RKO (cell line): ENCODE measurements at places on chromosomes 7 and 10.

DNA sequence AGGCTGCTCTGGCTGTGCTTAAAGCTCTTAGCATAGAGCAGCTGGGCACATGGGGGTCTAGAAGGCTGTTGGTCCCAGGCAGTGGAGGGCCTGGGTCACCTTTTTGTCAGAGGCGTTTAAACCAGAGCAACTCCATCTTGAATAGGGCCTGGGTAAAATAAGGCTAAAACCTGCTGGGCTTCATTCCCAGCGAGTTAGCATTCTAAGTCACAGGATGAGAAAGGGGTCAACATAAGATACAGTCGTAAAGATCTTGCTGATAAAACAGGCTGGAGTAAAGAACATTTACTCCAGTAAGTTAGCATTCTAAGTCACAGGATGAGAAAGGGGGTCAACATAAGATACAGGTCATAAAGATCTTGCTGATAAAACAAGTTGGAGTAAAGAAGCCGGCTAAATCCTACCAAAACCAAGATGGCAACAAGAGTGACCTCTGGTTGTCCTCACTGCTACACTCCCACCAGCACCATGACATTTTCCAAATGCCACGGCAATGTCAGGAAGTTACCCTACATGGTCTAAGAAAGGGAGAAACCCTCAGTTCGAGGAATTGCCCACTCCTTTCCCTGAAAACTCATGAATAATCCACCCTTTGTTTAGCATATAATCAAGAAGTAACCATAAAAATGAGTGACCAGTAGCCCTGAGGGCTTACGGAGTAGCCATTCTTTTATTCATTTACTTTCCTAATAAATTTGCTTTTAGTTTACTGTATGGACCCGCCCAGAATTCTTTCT, 96.8 kb upstream of the PCBD1 start:
- DNase-seq, result no peak

- DNase-seq, result no peak
Measured at GRCh38 chr7:112226701-112227276, 20.3 kb downstream of the ZNF277 start.

DNA sequence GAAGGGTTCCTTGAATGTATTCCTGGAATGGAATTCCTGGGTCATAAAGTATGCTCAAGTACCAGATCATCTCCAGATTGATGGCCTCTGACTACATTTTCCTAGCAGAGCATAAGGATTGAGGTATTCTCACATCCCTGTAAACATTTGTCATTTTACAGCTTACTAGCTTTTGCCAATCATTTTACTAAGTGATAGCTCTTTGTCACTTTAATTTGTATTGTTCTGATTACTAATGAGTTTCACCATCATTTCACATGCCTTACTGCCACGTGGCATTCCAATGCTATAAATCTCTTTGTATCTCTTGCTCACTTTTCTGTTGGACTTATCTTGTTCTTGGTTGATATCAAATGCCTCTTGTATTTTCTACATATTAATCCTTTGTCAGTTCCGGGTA, 68.6 kb upstream of the CACNB2 start:
- DNase-seq, result peak; percentile 38

DNA sequence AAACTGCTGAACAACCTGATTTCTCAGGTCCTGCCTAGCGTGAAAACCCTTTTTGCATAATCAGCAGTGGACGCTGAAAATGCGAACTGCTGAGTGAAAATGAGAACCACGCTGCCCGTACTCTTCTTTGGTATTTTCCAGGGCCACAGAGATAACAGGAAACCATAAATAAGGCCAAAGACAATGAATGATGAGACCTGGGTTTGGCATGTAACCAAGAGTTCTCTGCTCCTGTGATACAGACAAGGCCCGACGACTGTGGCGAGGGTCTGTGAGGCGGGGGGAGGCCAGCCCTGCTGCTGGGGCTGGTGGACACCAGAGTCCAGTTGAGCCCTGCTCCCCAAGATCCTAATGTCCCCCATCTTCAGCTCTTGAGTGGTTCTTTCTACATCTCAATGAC, 236.0 kb downstream of the WDR11 start:
- no peak for DNase-seq

DNA sequence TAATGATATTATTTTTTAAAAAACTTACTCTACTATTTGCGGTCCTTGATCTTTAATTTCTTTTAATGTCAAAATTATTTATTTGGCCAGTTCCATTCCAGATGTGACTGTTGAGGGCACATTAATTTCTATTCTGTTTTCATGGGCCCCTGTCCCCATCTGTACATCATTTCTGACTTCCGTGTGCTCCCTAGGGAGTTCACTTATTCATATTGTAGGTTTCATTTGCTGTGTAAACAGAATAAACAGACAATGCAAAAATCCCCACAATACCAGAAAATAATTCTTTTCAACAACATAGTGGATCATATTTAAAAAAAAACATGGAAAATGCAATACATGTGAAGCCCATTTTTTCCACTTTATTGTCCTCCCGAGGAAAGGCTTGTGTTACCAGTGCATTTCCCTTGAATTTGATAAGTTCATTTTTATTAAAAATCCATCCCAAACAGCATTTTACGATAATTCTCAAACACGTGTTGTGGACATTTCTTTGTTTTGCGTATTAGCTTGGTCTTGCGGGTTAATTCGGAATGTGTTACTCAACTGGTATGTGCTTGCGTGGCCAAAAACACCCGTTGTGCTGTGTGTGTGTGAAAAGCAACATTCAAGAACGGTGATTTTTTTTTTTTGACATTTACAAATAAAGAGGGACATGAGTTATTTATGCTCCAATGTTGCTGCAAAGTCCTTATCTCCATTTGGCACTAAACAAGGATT, 138.4 kb downstream of the MGMT start:
- no peak for DNase-seq

- DNase-seq, result no peak
Measured at GRCh38 chr10:101329341-101330032, 24.5 kb upstream of the BTRC start.

DNA sequence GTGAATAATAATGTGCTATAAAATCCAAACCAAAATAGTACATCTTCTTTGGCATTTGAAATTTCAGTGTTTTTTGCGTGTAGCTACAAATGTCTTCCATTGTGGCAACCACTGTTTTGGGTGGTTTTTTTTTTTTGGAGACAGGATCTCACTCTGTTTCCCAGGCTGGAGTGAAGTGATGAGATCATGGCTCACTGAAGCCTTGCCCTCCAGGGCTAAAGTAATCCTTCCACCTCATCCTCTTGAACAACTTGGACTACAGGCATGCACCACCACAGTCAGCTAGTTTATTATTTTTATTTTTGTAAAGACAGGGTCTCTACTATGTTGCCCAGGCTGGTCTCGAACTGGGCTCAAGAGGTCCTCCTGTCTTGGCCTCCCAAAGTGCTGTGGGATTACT, 455.1 kb downstream of the AUTS2 start:
- no peak for DNase-seq

- no peak for DNase-seq
Measured at GRCh38 chr7:148630078-148630477, 39.5 kb downstream of the C7orf33 start.

- DNase-seq, result peak; percentile 19
Measured at GRCh38 chr10:35453855-35454532, 117.7 kb downstream of the CCNY start.

DNA sequence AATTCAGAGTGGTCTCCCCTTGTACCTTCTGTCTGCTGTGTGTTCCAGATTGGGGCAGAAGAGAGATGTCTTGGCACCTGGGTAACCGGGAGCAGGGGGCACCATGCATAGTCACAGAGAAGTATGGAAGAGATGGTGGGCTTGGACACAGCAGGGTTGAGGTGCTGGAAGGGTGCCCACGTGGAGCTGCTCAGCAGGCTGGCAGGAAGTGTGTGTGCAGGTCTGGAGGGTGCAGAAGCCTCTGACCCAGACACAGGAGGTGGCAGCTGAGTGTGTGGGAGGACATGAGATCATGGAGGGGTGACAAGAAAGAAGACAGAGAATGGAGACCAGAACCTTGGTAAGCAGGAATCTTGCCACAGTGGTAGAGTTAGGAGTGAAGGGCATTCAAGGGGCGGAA, 42.3 kb upstream of the DUSP5 start:
- no peak for DNase-seq

GRCh38 chr7:77466450-77466849, 50.3 kb upstream of the GSAP start:
- no peak for DNase-seq

DNA sequence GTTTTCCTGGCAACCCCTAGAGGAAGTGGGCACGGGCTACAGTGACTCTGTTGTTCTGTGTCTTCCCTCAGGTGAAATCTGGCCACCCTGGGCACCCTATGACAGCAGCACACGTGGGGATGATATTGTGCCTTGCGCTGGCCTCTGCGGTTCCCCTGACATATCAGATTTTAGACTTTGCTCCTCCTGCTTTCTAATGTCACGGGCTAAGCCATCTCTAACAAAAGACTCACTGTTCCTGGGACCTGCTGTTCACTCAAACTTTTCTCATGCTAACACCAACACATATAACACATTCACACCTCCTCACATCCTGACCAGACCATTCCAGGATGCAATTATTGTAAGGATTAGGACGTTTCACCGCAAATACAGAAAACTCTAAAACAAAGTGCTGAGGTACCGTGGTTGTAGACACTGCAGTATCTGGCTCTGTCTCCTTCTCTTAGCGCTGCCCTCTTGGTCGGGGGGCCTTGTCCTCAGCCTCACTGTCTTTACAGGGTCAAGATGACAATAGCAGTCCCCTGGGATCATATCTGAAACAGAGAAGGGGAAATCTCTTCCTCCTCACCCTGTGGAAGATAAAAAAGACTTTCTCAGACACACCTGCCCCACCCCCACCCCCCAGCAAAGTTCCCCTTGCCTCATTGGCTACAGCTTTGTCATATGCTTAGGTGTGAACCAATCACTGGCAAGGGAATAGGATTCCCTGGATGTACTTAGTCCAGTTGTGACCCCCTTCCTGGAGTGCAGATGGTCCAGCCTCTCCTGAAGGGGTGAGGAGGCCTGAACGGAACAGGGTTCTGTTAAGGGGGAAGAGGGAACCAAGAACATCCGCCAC, 14.1 kb downstream of the CHN2 start:
- no peak for DNase-seq

GRCh38 chr7:44972562-44972961, 6.3 kb downstream of the MYO1G start:
- DNase-seq, result no peak

- DNase-seq, result no peak
Measured at GRCh38 chr10:132861116-132861691, 75.3 kb upstream of the NKX6-2 start.

DNA sequence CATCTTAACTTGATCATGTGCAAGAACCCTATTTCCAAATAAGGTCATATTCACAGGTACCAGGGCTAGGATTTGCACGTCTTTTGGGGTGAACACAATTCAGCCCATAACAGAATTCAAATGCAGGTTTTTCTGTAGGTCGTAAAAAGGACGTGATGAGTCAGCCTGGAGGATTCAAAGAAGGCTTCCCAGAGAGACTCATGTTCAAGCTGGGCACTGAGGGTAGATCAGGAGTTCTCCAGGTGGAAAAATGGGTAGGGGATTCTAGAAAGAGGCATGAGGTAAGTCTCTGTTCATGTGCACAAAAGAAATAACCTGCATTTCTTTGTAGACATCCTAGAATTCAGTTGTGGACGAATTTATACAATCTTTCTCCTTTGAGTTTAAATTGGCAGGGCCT, 160.4 kb downstream of the RPS24 start:
- DNase-seq, result no peak

- DNase-seq, result no peak
Measured at GRCh38 chr7:31123726-31124125, 71.6 kb downstream of the ADCYAP1R1 start.

- DNase-seq, result peak; percentile 71
Measured at GRCh38 chr10:9342885-9343570, 1288.5 kb downstream of the GATA3 start.

GRCh38 chr10:114208351-114208750, 29.2 kb downstream of the TDRD1 start:
- no peak for DNase-seq

GRCh38 chr7:132290021-132290420, 286.2 kb downstream of the PLXNA4 start:
- DNase-seq, result no peak

DNA sequence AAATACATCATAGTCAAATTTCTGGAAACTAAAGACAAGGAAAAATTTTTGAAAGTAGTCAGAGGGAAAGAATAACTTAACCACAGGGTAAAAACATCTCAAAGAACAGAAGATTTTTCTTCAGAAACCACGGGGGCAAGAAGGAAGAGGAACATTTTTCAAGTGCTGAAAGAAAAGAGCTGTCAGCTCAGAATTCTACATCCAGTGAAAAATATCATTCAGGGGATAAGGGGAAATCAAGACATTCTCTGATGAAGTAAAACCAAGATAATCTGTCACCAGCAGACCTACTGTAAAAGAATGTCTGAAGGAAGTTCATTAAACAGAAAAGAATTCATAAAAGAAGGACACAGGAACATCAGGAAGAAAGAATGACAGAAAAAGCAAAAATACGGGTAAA, 111.2 kb upstream of the TMEM72 start:
- DNase-seq, result no peak

- DNase-seq, result peak; percentile 42
Measured at GRCh38 chr10:69407621-69408301, 9.0 kb downstream of the TACR2 start.

- no peak for DNase-seq
Measured at GRCh38 chr10:60235001-60235400, 154.7 kb downstream of the ANK3 start.

DNA sequence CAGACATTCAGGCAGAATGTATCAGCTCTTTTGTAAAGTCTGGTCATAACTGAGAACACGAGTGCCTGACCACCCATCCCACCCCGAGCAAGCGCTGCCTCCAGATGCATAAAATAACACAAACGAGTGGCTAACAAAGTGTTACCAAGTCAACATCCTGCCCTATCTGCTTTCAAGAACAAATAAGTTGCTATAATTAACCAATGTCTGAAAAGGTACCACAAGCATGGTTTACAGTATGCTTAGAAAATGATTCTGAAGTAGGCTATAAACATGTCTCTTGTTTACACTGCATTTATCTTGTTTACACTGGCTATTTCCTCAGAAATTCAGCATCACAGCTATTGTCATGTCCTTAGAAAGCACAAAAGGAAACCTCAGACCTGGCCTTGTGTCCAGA, 49.5 kb downstream of the PIK3AP1 start:
- DNase-seq, result no peak

- DNase-seq, result no peak
Measured at GRCh38 chr10:22700489-22700888, 13.9 kb downstream of the PIP4K2A start.

GRCh38 chr10:260819-261429, 125.7 kb downstream of the ZMYND11 start:
- no peak for DNase-seq

GRCh38 chr7:50703654-50704053, 79.0 kb downstream of the GRB10 start:
- DNase-seq, result no peak

- no peak for DNase-seq
Measured at GRCh38 chr7:44374007-44374763, 48.8 kb upstream of the CAMK2B start.

GRCh38 chr10:128007971-128008370, 101.1 kb downstream of the PTPRE start:
- DNase-seq, result no peak
